ENCODE measurements at places on chromosomes 6 and 20.
A peak's percentile ranks its signal among the peaks of the same experiment; 100 is the strongest.

DNA sequence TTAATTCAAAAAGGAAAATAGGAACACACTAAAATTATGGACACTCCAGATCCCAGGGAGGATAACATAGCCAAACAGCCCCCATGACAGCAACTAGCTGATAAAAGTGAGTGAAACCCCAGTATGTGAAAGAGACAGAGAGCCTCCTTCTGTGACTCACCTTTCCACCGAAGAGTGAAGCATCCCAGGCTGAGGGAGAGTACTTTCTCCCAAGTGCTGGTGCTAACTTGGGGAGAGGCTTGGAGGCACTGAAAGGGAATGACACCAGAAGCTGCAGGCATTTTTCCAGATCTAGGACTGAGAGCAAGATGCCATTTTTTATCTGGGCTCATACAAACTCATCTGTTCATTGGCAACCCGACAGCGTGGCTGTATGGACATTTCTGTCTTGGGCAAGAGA, 339.8 kb downstream of the HTR1B start:
- DNase-seq: no peak

DNA sequence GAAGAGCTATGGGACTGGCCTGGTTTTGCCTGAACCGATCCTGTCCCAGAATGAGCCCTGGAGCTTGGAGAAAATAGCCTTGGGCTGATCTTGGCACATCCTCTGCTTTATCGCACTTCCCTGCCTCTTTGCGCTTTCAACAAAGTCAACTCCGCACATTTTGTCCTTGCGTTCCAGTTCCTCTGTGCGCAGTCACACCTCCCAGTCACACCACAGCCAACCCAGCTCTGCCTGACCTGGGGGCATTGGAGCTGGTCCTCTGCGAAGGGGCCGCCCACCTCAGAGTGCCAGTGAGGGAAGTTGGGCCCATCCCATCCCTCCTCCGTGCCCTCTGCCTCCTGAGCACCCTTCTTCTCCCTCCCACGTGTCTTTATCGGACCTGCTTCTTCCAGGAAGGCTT, 16.9 kb upstream of the UQCC2 start:
- no peak for DNase-seq

DNA sequence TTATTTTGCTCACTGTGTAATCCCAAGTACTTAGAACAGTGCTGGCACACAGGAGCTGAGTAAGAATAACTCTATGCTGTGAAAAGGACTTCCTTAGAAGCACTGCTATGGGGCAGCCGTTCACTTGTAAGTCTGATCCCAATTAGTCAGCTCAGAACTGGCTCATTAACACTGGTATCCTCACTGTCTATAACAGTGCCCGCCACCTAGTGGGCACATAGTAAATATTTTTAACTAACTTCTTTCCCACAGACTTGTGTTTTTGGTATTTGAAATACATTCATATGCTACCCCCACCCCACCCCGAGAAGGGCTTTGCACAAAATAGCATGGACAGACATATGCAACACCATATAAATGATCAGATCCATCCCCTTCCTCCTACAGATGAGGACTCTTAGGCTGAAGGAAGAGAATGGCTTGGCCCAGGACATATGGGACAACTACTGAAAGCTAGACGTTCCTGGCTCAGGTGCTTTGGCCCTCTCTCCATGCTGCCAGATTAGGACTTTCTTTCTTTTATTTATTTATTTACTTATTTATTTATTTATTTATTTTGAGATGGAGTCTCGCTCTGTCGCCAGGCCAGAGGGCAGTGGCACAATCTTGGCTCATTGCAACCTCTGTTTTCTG, 47.1 kb downstream of the DST start:
- no peak for DNase-seq

DNA sequence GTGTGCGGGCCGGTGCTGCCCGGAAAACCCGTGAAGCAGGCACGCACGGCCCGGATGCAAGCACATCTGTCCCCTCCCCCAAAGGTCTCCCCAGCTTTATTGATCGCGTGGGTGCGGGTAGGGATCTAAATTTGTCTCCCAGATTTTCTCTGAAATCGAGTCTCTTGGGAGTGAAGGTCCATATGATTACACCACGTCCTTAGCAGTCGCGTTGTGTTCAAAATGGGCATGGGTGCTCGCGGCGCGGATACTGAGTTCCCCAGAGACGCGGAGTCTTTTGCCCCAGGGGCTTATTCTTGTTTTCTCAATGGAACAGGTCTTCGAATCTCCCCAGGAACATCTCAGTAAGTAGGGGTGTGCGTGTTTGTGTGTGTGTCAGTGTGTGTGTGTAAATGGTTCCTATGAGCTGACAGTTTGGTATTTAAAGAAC, 2.8 kb upstream of the ZNF292 start:
- DNase-seq: no peak

- DNase-seq: no peak
Measured at GRCh38 chr20:32352121-32352720, 5.9 kb upstream of the ASXL1 start.

DNA sequence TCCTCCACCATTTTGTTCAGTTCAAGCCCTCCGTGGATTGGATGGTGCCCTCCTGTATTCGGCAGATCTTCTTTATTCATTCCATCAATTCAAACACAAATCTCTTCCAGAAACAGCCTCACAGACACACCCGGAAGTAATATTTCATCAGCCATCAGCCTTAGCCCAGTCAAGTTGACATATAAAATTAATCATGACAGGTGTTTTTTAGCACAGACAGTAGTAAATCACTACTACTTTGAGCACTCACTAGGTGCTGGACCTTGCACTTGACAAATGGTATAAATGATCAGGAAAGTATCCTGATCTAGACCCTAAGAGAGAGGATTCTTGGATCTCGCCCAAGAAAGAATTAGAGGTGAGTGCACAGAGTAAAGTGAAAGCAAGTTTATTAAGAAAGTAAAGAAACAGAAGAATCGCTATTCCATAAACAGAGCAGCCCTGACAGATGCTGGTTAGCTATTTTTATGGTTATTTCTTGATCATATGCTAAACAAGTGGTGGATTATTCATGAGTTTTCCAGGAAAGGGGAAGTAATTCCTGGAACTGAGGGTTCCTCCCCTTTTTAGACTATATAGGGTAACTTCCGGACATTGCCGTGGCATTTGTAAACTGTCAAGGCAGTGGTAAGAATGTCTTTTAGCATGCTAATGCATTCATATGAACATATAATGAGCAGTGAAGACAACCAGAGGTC, 194.6 kb upstream of the LAMP5 start:
- DNase-seq: no peak

GRCh38 chr6:121823437-121823851, 388.0 kb downstream of the GJA1 start:
- no peak for DNase-seq

- DNase-seq: no peak
Measured at GRCh38 chr6:75196081-75196687, 9.7 kb downstream of the COL12A1 start.

- no peak for DNase-seq
Measured at GRCh38 chr6:14035071-14035847, 82.3 kb upstream of the CD83 start.

- no peak for DNase-seq
Measured at GRCh38 chr6:73073238-73073637, 152.1 kb downstream of the KHDC1L start.

DNA sequence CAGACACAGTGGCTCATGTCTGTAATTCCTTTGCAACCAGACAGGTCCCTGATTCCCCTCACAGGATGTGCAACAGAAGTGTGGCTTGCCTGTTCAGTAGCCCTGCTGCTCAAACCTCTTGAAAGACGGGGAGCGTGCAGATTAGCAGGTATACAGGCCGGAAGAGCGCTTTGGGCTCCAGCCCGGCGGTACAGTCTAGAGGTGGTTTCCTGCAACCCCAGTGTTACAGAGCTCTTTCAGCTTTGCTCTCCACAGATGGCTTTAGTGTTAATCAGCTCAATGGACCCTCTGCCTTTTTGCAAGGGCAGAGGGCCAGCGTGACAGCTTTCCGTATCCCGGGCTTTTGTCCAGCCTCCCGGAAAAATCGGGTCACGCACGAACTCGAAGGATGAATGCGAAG, 67.2 kb upstream of the TNFRSF21 start:
- no peak for DNase-seq

DNA sequence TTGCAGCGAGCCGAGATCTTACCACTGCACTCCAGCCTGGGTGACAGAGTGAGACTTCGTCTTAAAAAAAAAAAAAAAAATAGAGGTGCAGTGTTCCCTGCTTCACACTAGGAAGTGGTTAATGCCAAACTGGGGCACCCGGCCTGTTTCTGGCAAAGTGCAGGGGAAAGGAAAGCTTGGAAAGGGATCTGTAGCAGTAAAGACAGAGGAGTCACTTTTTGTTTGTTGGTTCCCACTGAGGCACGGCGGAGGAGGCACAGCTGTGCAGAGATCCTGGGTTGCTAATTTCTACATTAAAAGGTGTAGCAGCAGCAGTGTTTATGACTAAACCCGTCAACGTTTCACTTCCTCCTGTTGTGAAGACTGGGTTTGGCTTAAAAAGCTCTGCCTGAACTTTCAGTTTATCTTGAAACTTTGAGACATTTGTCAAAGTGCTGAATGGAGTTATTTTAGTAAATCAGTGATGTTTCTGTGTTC, 125.6 kb downstream of the CARMIL1 start:
- no peak for DNase-seq

DNA sequence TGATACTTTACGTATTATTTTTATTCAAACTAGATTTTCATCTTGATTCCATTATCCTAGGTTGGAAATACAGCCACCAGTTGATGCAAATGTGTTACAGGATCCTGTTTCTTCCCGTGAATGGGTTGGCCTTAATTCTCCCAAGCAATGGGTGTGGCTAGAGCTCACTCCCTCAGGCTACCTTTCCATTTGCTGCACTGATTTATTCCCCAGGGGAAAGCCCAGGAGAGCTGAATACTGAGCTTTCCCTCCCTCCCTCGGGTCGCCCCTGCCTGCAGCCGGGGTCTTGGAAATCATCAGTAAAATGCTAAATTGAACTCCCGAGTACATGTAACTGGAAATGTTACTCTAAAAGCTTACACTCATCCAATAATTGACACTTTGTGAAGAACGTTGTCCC, 9.9 kb downstream of the SMOC2 start:
- DNase-seq: no peak

GRCh38 chr6:84975316-84975715, 210.9 kb upstream of the TBX18 start:
- no peak for DNase-seq

- peak; percentile 95 for DNase-seq
Measured at GRCh38 chr6:158817728-158818580, 1.2 kb downstream of the EZR start.

DNA sequence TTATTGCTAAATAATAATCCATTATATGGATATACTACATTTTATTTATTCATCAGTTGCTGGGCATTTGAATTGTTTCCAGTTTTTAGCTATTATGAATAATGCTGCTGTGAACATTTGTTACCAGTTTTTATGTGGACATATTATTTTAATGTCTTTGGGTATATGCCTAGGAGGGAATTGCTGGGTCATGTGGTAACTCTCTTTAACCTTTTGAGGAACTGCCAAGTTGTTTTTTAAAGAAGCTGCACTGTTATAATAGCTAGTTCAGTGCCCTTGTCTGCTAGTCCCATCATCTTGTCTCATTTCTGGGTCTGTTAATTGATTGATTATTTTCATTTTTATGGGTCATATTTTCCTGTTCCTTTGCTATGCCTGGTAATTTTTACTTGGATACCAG, 56.3 kb downstream of the FOXO3 start:
- no peak for DNase-seq

GRCh38 chr6:34027939-34028441, 117.9 kb downstream of the GRM4 start:
- DNase-seq: no peak

DNA sequence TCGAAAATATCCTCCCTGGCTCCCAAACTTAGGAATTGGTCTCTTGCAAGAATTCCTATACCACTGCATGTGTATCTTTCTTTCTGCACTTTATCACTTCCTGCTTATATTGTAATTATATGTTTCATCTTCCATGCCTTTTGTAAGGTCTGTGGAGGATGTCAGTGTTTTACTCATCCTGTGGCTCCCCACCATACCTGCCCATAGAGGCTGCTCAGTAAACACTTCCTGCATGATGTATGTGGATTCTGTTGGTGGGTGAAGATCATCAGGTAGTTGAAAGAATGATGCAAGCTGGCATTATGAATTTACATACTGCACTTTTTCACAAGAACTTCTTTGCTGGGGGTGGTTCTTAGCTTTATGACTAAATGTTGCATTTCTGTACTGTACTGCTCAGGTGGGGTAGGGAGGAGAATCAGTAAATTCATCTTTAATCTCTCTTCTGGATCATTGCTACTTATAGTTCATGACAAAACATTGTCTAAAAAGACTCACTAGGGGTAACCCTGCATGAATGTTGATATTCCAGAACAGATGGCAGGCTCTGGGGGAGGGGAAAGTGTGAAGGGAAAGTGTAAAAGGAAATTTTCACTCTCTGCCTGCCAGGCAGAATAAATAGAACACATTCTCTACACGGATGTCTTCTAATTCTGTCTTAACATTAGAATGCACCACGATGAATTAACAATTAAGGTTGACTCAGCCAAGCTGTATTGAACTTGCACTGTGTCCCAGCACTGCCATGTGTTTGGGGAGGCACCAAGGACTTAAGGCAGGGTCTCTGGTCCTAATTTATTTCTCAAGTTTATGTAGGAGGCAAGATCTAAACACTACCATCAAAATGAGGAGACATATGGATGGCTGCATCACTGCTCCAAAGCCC, 36.0 kb upstream of the KLHL31 start:
- no peak for DNase-seq

DNA sequence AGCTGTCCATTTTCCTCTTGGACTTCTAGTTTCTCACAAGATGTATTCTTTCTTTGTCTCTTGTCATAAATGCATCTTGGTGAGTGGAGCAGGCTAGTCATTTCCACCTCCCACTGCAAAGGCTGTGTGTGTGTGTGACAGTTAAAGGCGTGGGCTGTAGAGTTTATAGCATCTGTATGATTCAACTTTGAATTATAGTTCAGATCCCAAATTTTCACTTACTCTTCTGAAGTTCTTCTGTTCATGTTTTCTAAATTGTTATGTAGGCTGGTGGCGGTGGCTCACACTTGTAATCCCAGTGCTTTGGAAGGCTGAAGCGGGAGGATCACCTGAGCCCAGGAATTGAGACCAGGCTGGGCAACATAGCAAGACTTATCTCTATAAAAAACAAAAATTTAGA, 44.7 kb upstream of the GRIK2 start:
- DNase-seq: no peak

- DNase-seq: no peak
Measured at GRCh38 chr6:170360476-170360875, 53.9 kb downstream of the FAM120B start.

GRCh38 chr6:138692058-138692977, 81.3 kb upstream of the CCDC28A start:
- DNase-seq: peak; percentile 92

DNA sequence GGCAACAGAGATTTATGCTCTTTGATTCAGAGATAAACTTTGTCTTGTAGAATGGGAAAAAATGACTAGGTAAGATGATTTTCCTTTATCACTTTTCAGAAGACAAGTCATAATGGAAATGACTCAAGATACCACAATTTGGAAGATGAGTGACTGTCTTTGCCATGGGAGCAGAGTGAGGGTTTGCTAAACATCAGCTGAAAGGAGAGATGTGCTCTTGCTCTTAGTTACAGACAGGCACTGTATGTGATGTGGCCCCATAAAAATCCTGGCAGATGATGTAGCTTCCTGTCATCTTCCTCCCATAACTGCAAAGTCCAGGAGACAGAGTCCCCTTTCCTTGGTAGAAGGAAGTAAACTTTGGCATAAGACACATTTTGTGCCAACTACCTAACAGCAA, 47.6 kb downstream of the BACH2 start:
- DNase-seq: no peak

All from mesenteric fat pad (tissue), 1 donor.